NCI-H1930 (cell line): ENCODE measurements at places on chromosomes 6 and 20.

DNA sequence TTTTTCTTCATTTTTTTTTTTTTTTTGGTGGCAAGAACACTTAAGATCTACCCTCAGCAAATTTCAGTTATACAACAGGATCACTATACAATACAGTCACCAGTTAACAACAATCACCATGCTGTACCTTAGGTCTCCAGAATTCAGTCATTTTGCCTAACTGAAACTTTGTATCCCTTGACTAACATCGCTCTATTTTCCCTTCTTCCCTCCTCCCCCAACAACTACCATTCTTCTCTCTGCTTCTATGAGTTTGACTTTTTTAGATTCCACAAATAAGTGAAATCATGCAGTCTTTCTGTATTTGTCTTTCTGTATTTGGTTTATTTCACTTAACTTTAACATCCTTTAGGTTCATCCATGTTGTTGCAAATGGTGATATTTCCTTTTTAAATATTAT lies 42.4 kb upstream of the DOK5 start:
- DNase-seq: no peak

DNA sequence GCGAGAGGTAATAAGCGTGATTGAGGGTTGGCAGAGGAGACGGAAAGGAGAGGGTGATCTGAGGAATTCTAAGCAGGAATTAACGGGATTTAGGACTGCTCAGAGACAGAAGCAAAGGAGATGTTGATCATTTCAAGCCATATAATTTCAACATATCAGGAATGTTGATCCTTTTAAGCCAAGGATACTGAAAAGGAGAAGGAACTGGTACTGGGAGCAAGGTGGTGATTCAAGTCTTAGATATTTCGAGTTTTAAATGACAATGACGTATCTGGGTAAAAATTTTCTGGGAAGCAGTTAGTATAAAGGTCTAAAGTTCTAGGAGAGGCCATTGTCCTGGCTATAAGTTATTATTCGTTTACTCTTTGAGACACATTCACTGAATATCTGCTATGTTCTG lies 91.3 kb upstream of the OGFRL1 start:
- no peak for DNase-seq

DNA sequence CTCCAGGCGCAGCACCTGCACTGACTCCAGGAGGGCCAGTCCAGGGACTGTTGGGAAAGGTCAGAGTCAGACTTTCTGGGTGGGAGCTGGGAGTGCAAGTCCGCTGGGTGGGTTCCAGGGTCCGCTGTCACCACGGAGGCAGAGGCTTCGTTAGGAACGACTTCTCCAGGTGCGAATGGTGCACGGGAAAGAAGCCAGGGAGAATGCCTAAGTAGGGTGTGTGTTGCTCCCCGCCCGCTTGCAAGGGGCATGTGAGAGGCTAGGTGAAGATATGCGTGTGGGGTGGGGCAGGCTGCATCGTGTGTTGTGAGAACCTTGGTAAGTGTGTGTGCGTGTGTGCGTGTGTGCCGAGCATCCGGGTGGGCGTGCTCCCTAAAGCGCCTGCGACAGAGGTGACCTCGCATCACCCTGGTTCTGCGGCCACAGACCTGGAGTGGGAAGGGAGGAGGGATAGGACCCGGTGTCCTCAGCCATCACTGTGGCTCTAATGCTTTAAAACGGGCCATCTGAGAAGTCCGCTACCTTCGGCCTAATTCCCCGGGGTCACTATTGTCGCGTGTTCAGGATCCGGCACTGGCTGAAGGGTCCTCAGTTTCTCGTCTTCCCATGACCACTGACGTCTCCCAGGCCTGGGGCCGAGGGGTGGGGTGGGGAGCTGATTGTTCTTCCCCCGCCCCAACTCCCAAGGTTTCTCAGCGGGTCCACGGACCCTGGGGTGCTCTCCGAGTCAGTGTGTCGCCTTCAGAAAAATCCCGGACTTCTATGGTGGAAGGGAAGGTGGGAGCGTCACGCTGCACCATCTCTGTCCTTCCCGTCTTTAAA lies 6.1 kb downstream of the SLC32A1 start:
- DNase-seq: no peak

GRCh38 chr6:111552241-111552744 lies 53.4 kb downstream of the TRAF3IP2 start:
- no peak for DNase-seq

- no peak for DNase-seq
These were observed 95.9 kb downstream of the SAMD5 start for GRCh38 chr6:147604373-147604772.

GRCh38 chr6:155623450-155624178 lies 168.0 kb upstream of the NOX3 start:
- no peak for DNase-seq

GRCh38 chr6:45132059-45132458 lies 196.1 kb upstream of the RUNX2 start:
- no peak for DNase-seq

DNA sequence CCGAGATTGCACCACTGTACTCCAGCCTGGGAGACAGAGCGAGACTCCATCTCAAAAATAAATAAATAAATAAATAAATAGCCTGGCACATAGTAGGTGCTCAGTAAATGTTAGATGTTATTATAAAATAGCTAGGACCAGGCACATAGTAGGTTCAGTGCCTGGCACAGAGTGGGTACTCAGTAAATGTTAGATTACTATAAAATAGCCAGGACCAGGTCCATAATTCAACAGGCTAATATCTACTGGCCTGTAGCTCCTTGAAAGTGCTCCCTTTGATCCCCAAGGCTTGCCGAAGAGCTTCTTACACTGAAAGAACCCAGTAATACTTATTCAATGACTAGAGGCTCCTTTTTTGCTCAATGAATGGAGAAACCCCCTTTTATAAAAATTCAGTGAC lies 215.1 kb upstream of the ZNF217 start:
- no peak for DNase-seq

DNA sequence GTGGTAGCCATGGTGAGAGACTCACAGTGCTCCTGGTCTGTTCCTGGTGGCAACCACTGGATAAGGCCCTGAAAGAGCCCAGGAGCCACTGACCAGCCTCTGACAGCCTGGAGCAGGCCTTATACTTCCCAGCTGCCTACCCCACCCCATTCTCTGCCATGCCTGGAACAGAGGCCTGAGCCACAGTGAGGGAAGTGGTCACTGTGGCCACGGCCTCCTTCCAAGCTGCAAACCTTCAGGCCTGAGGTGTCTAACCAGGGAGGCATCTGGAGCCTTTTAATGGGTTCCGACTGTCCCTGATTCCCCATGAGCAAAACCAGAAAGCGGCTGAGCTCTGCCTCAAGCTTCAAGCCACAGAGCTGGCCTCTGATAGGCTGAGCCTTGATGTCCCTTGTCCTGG lies 113.0 kb upstream of the SIRPA start:
- no peak for DNase-seq

GRCh38 chr20:440636-441035 lies 21.7 kb downstream of the TBC1D20 start:
- no peak for DNase-seq

- DNase-seq: no peak
These were observed 72.8 kb upstream of the SPTLC3 start for GRCh38 chr20:12936020-12936419.

DNA sequence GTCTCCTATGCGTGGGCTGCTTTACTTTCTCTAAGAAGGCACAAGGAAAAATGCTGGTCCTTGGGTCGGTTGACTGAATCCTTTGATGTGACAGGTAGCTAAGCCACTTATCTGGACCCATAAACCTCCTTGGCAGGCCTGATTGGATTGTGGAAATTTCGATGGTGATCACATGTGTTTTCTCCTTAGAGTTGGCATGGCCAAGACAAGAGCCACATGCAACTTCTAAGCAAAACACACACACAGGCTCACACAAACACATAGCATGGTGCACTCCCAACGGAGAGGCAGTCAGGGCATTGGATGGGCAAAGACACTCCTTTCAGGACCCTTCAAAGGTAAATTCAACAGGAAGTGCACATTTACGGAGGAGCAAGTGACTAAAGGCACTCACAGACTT lies 95.2 kb downstream of the PSMG4 start:
- no peak for DNase-seq

DNA sequence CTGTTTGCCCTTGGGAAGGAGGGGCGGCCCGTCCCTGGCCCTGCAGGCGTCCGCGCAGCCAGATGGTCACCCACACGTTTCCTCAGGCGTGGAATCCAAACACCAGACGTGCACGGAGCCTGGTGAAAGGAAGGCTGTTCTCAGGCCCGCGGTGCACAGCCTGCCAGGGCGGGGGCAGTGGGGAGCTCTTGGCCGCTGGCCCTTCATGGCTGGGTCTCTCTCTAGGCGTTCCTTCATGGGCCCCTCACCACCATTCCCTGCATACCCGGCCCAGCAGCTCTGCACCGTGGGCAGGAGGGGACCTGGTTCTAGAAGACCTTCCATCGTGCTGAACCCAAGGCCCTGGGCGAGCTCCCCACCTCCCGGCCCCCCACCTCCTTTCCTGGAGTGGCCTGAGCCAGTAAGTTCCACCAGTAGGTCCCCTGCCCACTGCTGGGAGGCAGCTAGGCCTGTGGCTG lies 30.4 kb upstream of the SMOC2 start:
- no peak for DNase-seq

- DNase-seq: no peak
These were observed 169.5 kb downstream of the OTOR start for GRCh38 chr20:16917636-16918035.

- no peak for DNase-seq
These were observed 141.3 kb downstream of the TRMT11 start for GRCh38 chr6:126127659-126128058.

DNA sequence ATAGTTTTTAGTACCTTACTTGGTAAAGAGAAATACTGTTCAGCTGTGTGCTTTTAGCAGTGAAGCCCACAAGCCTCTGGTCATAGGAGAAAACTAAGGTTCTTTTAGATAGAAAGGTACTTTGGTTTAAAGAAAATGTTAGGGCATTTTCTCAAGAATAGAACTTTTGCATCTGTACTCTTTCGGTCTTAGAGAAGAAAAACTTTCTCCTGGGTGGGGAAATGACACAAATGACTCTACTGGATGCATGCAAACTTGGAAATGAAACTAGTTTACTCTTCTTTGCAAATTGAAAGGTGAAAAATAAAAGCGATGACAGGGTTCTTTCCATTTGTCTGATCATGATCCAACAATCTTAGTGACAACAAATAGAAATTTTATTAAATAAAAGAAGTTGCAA lies 2.1 kb upstream of the TMEM217 start:
- DNase-seq: no peak

DNA sequence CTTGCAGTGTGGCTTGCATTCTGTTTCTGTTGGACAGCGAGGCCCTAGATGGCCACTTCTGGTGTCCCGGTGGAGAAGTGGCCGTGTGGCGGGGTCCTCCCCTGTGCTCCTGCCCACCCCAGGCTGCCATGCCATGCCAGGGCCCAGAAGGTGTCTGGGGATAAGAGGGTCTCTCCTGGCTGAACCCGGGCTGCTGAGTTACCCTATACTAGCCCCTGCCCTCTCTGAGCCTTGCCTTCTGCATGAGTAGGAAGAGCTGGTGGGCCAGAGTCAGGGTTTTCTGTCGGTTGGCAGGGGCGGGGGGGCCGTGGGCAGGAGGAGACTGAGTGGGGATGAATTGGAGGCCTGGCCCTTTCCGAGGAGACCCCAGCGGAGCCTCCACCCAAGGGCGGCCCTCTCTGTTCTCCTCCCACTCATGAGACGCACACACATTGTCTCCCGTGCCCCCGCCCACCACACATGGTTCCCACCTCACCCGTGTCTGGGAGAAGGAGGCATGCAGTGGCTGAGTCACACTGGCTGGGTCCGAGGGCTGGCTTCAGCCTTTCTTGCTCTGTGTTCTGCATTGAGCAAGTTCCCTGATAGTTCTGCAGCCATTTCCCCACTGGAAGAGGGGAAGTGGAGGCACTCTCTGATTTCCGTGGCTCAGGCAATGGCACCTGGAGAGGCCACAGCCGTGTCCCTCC lies 24.6 kb downstream of the VSTM2L start:
- no peak for DNase-seq

DNA sequence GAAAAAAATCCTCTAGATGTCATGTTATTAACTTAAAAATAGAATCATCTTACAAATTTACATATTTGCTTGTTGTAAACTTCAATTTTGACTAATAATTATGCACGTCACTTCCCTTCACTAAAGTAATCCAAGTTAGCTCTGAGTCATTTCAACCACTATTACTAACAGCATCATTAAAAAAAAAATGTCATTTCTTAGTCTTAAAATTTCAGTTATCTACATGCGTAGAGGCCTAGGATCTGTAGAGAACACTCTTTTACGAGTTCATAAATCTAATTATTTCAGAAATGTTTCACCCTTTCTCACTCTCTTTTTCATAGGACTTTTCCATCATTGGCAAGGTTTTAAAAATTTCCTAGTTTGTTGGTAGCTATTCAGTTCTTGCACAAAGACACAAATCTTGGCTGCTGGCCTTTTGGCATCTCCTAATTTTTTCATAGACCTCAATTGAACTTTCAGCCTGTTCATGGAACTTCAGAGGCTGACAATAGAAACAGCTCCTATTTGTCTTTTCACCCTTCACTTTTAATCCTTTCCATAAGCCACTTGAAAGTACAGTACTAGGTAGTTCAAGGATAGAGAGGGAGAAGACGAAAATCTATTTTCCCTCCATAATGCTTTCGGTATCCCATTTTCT lies 61.5 kb downstream of the OGFRL1 start:
- no peak for DNase-seq

DNA sequence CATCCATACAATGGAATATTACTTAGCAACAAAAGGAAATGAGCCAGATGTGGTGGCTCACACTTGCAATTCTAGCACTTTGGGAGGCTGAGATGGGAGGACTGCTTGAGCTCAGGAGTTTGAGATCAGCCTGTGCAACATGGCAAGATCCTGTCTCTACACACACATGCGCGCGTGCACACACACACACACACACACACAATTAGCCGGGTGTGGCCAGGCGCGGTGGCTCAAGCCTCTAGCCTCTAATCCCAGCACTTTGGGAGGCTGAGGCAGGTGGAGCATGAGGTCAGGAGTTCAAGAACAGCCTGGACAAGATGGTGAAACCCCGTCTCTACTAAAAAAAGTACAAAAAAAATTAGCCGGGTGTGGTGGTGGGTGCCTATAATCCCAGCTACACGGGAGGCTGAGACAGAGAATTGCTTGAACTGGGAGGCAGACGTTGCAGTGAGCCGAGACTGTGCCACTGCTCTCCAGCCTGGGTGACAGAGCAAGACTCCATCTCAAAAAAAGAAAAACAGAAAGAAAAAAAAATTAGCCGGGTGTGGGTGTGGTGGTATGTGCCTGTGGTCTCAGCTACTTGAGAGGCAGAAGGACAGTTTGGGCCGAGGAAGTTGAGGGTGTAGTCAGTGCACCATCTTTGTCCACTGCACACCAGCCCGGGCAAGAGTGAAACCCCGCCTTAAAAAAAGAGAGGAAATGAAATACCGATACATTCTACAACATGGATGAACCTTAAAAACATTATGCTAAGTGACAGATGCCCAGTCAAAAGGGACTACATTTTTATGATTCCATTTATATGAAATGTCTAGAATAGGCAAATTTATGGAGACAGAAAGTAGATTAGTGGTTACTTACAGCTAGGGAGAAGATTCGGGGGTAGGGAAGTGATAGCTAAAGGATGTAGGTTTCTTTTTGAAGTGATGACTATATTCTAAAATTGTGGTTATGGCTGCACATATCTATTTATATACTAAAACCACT lies 52.5 kb downstream of the RBL1 start:
- DNase-seq: no peak

GRCh38 chr20:11229772-11230171 lies 556.0 kb upstream of the JAG1 start:
- DNase-seq: no peak
